ENCODE measurements at places on chromosomes 2 and 18.
A peak's percentile ranks its signal among the peaks of the same experiment; 100 is the strongest.

GRCh38 chr2:240302933-240303595 is 132.4 kb upstream of the GPC1 start:
- no peak for DNase-seq

GRCh38 chr2:8171608-8172007 is 510.2 kb upstream of the ID2 start:
- peak; percentile 27 for DNase-seq

DNA sequence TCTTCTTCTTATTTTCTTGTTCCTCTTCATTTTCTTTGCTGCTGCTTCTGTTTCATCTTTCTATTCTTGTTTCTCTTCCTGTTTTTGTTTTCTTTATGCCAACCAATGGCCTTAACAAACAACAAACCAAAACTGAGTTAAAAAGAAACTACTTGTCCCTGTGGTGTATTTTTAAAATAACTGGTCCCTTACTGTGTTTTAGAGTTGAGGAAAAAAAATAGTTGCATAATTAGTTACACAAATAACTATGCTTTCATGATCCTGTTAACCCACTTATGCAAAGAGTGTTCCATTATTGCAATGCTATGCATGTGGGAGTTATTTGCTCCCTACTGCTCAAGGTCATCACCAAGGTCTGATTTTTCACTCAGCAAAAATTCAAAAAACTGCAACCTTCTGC is 39.5 kb upstream of the IMP4 start:
- no peak for DNase-seq

- no peak for DNase-seq
Observed at GRCh38 chr2:129467941-129468340, 511.5 kb upstream of the RAB6C start.

DNA sequence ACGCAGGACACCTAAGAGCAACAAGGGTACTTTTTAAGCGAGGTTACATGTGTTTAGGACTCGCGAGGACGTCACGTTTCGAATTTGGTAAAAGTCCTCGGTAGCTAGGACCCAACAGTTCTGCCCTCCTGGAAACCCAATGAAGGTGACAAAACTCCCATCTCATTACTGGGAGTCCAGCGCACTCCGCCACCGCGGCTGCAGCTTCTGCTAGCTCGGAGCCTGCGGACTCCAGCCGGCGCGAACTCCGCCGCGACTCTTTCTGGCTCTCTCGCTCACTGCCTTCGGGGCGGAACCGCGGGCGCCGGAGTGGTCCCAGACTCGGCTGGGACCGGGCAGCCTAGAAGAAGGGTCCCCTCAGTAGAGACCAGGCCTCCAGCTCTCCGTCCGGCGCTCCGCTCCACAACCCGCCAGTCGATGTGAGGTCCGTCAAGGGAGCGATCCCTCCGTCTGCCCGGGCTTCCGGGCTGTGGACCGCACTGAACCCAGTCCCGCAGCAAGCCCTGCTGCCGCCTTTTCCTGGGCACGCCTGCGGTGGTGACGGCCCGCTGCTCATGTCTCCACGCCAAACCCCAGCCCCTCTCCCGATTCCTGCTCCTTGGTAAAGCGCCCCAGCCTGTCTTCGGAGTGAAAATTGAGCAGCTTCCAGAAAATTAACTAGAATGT is 3.0 kb upstream of the OSR1 start:
- peak; percentile 39 for DNase-seq

DNA sequence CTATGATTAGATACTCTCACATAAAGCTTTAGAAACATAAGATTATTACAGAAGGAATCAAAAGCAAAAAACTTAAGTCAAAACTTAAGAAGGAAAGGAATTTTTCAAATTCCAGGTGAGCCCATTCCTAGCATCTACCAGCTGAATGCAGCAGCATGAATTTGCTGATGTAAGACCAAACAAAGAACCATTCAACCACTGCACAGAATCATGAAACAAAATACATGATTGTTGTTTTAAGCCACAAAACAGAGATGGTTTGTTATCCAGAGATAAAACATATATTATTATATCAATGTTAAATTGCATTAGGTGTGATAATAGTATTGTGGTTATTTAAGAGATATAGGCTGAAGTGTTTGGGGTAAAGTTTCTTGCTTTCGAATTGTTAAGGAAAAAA is 29.0 kb downstream of the PIGN start:
- DNase-seq = no peak

DNA sequence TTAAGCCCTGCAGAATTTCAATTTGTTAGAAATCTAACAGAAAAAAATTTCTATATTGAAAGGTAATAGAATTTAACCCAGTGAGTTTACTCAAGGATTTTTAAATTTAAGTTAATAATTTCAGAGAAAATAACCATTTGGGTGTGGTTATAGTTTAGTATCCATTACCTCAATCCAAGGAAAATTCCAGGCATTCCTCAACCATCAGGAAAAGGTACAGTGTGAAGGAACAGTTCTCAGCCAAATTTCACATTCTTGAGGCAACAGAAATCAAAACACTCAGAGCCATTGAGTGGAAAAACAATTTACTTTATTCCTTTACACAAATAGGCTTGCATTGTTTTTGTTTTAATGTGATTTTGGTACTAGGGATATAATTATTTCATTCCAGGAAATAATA is 45.6 kb downstream of the ONECUT2 start:
- no peak for DNase-seq

- DNase-seq = peak; percentile 28
Observed at GRCh38 chr2:118032169-118033013, 18.5 kb upstream of the CCDC93 start.

DNA sequence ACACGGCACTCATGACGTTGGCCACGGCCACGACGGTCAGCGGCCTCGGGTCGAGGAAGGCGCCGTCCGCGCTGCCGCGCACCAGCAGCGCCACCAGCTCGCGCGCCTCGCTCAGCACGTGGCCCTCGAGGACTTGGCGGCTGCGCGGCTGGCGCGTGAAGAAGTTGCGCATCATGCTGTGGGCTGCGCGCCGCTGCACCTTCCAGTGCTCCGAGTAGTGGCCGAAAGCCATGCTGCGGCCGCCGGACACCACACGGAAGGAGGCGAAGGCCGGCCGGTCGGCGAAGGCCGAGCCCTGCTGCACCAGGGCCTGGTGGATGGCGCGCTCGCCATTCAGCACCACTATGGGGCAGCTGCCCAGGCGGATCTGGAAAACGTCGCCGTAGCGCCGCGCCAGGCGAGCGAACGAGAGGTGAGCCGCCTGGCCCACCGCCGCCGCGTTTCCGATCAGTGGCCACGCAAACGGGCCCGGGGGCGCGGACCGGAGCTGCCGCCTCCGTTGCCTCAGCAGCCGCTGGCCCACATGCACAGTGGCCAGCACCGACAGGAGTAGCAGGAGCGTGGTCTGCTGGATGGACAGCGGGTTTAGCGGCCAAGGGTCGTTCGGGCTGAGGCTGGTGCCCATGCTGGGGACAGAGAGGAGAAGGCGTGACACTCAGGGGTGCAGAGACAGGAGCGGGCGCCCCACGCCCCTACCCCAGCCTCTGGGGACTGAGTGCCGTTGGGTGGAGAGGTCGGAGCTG is 1.0 kb downstream of the CYP1B1 start:
- DNase-seq = no peak

GRCh38 chr2:223383315-223383714 is 218.8 kb downstream of the SCG2 start:
- peak; percentile 29 for DNase-seq

DNA sequence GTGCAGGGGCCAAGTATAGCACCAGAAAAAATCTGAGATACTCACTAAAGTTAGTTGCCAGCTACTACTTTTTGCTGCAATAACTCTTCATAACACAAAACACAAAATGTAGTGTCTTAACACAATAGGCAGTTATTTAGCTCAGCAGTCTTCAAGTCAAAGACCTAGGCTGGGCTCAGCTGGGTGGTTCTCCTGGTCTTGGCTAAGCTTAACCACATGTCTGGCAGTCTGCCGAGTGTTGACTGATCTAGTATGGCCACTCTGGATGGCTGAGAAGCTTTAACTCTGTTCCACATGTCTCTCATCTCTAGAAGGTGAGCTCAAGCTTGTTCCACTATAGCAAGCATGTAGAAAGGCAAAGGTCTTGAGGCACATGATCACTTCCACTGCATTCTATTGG is 451.6 kb downstream of the SOX11 start:
- DNase-seq = no peak
